ENCODE measurements at places on chromosomes 3 and 15. TPM values are rescaled to one million over a fixed set of nuclear protein-coding genes. Genes with fewer than 3 reads are reported as not detected.

- DNase-seq = peak; percentile 51
These were observed 110.8 kb upstream of the RAD18 start for GRCh38 chr3:9074079-9074478.

DNA sequence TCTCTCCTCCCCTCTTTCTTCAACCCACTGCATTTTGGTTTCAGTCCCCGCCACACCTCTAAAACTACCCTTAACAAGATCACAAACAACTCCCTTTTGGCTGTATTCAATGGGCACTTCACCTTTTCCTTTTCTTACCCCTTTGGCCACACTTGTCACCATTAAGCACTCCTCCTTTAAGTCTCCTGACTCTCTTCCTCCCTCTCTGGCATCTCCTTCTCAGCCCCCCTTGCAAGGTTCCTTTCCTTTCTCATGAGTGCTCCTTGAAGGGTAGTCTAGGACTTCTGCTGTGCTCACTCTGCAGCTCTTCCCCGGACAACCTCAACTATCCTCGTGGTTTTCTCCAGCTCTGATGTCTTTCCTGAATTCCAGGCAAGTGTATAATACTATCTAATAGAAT is 103.7 kb downstream of the RPL22L1 start:
- no peak for DNase-seq

- DNase-seq = no peak
These were observed 880.1 kb downstream of the CADM2 start for GRCh38 chr3:85838921-85839320.

- no peak for DNase-seq
These were observed 353.4 kb downstream of the RORA start for GRCh38 chr15:60875681-60876080.

Gene RGMA
- 1.2 TPM for polyA plus RNA-seq

Gene BFSP2
- not detected for polyA plus RNA-seq

DNA sequence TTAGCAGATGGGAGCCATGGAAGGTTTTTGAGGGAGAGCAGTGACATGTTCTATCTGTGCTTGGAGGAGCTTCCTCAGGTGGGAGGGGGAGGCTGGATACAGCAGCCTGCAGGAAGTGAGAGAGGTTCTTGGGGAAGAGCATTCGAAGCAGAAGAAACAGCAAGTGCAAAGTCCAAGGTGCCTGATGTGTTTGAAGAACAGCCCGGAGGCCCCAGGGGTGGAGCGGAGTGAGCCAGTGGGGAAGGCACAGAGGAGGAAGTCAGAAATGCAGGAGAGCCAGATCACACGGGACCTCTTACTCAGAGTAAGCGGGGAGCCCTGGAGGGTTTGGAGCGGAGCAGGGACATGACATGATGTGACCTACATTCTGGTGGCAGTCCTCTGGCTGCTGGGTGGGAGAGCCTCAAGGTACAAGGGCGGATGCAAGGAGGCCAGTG is 10.8 kb downstream of the ITGA11 start:
- no peak for DNase-seq

DNA sequence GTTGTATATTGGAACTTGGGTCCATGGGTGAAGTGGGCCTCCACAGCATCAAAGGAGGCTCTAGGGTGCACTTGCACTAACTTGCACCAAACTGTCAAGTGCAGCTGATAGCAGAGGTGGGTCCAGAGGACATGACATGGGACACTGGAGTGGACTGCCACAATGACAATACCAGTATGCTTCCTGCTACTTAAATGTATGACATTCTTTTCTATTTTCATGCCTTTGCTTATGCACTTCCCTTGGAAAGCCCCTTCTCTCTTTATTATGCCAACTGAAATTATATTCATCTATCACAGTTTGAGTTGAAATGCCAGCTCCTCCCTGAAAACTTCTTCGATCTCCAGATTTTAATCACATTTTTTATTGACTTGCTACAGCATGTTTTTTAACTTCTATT is 101.8 kb downstream of the CFAP20DC start:
- no peak for DNase-seq

DNA sequence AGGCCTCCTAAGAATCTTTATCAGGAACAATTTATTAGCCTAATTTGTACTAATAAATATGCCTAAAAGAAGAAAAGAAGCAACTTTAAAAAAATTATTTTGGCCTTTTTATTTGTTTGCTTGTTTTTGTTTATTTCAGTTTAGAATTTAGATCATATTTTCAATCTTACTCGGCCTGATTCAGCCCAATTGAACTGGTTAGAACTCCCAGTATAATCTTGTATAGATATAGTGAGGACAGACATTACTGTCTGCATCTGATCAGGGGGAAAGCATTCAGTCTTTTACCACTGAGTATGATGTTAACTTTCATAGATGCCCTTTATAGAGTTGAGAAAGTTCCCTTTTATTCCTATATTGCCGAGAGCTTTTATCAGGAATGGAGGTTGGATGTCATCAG is 56.0 kb upstream of the CSTA start:
- no peak for DNase-seq

- DNase-seq = no peak
These were observed 338.9 kb upstream of the TRIM42 start for GRCh38 chr3:140338916-140339315.

Gene SLC28A1
- polyA plus RNA-seq = not detected

Gene FAM81A
- 0.37 TPM for polyA plus RNA-seq

DNA sequence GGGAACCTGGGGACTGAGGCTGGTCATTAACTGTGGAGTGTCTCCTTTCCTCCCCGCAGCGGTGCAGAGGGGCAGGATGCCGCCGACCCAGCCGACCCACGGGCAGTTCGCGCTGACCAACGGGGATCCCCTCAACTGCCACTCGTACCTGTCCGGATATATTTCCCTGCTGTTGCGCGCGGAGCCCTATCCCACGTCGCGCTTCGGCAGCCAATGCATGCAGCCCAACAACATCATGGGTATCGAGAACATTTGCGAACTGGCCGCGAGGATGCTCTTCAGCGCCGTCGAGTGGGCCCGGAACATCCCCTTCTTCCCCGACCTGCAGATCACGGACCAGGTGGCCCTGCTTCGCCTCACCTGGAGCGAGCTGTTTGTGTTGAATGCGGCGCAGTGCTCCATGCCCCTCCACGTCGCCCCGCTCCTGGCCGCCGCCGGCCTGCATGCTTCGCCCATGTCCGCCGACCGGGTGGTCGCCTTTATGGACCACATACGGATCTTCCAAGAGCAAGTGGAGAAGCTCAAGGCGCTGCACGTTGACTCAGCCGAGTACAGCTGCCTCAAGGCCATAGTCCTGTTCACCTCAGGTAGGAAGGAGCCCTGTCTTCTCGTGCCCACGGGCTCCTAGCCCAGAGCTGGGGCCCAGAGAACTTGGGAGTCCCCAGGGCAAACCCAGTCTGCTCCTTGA is 3.7 kb downstream of the NR2F2 start:
- no peak for DNase-seq

Gene C2CD4A
- polyA plus RNA-seq = not detected

DNA sequence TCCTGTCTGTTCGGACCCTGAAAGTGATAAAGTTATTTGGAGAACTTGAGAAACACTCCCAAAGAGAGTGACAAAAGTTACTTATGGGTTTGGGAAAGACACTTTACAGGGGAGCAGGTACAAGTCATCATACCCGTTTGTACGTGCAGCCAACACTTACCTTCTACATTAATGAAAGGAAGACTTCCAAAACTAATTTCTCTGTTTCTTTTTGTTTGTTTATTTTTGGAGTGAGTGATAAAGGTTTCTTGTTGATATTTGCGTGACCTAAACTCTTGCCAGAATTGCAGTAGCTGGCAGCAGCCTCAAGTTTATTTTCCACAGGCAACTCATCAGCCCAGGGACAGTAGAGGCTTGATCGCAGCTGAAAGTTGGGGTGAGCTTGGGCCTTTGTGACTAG is 8.4 kb downstream of the ABHD2 start:
- no peak for DNase-seq

- DNase-seq = no peak
These were observed 474 bp downstream of the MINAR1 start for GRCh38 chr15:79432345-79433275.

Gene CCRL2
- polyA plus RNA-seq = not detected

- DNase-seq = no peak
These were observed 90.1 kb downstream of the FBN1 start for GRCh38 chr15:48555241-48555881.

Gene MPI
- polyA plus RNA-seq = 36.0 TPM

Gene UCN2
- 26.5 TPM for polyA plus RNA-seq

DNA sequence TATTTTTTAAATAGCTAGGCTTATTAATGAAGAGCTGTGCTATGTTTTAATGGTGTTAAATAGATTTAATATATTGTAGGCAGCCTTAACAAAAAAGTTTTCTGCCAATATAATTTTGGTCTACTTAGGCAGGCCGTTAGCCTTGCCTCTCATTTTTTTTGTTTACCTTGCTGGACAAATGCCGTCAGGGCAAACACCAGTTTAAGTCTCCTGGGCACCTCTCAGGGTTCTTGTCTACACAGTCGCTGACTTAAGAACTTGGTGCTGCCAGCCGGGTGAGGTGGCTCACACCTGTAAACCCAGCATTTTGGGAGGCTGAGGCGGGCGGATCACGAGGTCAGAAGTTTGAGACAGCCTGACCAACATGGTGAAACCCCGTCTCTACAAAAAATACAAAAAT is 153.3 kb downstream of the ULK4 start:
- no peak for DNase-seq

Gene FSIP1
- 0.42 TPM for polyA plus RNA-seq

DNA sequence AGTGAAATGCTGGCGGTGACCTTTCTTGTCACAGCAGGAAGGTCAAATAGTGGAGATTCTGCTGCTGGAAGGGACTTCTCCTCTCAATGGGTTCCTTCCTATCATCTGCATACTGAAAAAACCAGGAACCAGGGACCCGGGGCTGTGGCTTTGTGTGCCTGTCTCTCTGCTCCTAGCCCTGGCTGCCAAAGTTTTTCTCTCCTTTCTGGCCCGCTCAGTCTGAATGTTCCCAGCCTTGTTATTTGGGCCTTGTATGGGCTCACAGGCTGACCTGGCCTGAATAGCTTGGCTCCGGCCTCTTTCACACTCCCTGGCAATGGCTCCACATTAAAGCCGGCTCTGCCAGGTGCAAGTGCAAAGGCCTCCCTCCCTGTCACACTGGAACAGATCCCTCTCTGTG is 94.7 kb downstream of the LRIG1 start:
- DNase-seq = no peak

DNA sequence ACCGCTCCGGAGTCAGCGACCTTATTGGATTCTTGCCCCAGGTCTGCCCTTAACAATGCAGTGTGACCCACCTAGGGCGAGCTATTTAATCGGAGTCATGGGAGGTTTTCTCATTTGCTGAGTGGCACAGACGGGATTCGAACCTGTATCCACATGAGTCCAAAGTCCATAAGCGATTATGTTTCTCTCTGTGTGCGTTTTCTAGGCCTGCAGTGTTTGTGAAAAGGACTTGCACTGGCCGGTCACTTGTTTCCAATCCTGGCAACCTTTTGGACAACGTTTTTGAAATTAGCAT is 691 bp upstream of the HDGFL3 start:
- DNase-seq = no peak

DNA sequence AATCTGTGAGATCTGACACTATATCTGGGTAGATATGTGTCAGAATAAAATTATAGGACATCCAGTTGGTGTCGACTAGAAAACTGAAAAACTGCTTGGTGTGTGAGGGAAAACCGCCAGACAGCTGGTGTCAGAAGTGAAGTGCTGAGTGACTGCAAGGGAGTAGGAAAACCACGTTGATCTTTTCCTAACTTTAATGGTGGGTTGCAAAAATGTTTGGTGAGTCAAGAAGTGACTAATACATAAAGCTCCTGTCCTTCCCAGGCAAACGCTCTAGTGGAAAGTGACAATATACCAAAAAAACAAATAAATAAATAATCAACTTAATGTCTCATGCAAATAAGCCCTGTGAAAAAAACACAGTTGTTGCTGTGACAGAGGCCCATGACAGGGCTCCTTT is 7.3 kb upstream of the CD96 start:
- no peak for DNase-seq

Gene PLA2G4D
- 0.08 TPM for polyA plus RNA-seq

Gene NTRK3
- polyA plus RNA-seq = not detected

- DNase-seq = no peak
These were observed 10.7 kb downstream of the TMEM43 start for GRCh38 chr3:14135581-14135980.

Gene NR1I2
- not detected for polyA plus RNA-seq

DNA sequence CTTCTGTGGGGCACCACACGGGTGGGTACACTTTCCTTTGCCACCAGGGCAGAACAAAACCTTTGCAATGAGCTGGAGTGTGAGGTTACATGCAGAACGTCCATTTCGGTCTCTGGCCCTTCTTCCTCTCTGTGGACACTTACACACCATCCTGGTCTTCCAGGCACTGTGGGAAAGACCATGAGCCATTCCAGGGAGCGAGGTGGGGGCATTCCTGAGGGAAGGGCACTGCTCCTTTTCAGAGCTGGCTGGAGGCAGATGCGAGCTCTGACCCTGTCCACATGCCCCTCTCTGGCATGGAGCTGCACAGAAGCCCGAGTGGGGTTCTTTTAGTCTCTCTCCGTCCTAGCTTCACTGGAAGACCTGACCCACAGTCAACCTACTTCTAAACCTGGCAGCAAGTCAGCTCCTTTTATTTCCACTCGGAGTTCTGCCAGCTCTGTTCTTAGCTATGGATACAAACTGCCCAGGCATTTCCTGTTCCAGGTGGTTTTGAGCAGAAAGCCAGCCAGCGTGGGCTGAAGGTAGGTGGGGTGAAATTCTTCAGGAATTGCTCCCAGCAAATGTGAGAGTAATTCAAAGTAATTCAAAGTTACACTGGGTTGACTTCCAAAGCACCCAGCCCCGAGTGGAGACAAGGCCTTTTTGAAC is 281.4 kb downstream of the ADAMTS17 start:
- DNase-seq = peak; percentile 44

DNA sequence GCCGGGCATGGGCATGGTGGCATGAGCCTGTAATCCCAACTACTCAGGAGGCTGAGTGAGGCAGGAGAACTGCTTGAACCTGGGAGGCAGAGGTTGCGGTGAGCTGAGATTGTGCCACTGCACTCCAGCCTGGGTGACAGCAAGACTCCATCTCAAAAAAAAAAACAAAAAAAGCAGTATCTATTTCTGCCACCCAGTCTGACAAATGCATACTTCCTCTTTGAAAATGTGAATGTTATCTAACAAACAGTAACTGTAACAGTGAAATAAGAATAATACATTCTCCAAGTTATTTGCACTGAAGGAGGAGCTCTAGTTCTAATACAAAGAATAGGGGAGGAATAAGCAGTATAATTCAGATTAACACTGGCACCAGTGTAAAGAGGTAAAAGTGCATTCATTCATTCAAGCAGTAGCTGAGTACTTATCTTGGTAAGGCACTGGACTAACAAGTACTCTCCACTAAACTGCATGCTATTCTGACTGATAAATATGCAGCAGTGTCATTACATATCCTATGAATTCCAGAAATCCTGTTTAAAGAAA is 12.9 kb downstream of the VPS13C start:
- no peak for DNase-seq

DNA sequence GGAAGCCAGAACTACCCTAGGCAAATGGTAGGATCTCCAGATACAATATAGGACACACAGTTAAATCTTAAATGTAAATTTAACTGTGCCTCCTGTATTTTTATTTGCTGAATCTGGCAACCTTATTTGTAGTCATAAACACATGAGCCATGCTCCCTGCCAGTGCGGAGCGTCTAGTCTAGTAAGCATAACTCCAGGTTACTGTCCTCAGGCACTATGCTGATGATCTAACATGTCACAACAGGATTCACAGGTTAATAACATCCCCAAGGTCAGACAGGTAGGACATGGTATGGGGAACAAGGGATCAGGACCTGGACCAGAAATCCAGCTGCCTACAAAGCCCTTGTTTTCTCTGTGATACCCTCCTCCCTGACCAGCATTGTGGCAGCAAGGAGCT is 305.1 kb downstream of the CACNA2D3 start:
- DNase-seq = peak; percentile 3

Gene SPATA12
- polyA plus RNA-seq = 0.02 TPM
